ENCODE measurements at places on chromosomes 2 and 18.

DNA sequence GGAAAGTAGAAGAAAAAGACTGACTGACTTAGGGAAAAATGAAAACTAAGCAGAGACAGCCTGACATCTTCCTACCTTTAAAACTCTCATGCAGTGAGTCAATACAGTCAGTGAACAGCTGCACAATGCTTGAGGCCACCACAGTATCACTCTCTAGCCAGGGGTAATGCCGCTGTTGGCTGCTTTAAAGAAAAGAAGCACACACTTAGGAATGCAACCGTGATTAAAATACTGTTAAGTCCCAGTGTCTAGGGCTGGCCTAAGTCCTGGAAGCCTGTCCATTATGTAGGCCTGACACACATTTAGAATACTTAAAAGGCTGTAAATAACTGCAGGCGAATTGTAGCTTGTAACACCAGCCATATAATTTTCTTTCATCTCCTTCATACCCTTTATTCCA, 50.7 kb downstream of the SIGLEC15 start:
- no peak for DNase-seq

DNA sequence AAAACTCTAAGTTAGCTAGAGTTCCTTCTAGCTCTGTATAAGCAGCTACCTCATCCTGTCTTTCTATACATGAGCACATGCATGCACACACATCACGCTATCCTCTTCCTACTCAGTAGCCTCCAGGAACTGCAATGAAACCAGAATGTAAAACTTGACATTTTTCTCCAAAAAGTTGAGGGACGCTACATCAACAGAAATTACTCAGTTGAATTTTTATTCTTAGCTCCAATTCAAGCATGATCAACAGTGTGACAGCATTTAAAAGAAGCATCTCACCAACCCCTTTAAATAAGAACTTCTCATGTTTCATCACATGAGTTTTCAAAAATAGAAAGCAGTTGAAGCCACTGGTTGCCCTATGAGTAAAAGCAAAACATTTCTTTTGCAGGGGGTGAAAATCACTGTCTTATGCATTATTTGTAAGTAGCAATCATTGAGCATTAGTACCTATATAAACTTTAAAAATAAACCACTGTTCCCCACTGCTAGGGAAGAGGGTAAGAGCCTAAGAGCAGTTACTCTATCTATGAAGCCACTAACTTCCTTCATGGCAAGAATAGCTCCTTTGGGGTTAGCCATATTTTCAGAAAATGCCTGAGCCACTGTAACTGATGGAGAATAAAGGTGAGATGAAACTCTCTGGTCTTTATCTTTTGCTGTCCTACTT, 77.9 kb upstream of the ARL5A start:
- DNase-seq: no peak

GRCh38 chr18:21064347-21064746, 47.3 kb downstream of the ROCK1 start:
- no peak for DNase-seq

- DNase-seq: no peak
These were observed 331.0 kb downstream of the METTL4 start for GRCh38 chr18:2240311-2240705.

- peak; percentile 28 for DNase-seq
These were observed 199.9 kb downstream of the BCL2 start for GRCh38 chr18:63119647-63120046.

DNA sequence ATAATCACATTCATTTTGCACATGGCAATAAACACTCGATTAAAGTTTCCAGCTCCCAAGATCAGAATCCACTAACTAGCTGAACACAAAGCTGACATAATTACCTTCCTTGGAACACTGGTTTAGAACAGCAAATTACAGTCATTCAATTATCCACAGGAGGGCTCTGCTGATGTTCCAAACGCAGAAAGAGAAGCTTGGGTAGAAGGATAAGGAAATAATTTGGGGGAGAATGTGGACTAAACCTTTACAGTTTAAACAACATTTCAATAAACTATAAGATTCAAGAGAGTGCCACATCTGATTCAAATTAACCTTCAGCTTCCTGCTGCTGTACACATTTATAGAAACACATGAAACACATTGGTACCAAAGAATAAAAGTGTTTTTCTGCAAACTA, 67.8 kb upstream of the ARL4C start:
- DNase-seq: no peak

- DNase-seq: no peak
These were observed 36.8 kb upstream of the GPD2 start for GRCh38 chr2:156399224-156399949.

GRCh38 chr2:9554921-9555296, 721 bp downstream of the ADAM17 start:
- peak; percentile 32 for DNase-seq

DNA sequence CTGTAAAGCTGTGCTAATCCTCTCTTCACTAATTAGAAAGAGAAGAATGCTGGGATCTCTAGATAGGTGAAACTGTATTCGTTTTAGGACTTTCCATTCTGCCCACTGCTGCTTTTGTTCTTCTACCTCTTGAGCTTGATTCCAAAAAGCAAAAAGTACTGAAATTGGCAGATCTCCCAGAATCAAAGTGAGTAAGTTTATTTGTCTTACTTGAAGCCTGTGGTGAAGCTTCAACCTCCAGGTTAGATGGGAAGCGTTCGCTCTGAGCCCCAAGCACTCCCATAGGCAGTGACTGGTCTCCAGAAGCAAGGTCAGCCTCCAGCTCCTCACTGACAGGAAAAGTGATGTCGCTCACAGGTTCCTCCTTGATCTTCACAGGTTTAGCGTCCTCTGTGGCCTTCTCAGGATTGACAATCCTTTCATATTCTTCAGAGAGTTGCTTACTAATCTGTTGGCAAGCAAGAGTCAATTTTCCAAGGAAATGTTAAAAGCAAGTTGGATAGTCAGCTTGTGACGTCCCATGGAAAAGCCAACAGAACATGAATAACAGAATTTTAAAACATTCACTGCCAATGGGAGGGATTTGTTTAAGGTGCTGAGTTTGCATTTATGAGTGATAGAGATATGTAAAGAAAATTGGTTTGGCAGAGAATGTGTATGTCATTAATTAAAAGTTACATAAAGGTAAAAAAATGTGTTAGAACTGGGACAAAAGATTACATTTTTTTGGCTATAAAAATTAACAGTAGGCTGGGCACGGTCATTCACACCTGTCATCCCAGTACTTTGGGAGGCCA, 8.1 kb downstream of the SUPT7L start:
- DNase-seq: no peak

GRCh38 chr2:44940049-44940494, 1.4 kb upstream of the SIX3 start:
- DNase-seq: no peak

DNA sequence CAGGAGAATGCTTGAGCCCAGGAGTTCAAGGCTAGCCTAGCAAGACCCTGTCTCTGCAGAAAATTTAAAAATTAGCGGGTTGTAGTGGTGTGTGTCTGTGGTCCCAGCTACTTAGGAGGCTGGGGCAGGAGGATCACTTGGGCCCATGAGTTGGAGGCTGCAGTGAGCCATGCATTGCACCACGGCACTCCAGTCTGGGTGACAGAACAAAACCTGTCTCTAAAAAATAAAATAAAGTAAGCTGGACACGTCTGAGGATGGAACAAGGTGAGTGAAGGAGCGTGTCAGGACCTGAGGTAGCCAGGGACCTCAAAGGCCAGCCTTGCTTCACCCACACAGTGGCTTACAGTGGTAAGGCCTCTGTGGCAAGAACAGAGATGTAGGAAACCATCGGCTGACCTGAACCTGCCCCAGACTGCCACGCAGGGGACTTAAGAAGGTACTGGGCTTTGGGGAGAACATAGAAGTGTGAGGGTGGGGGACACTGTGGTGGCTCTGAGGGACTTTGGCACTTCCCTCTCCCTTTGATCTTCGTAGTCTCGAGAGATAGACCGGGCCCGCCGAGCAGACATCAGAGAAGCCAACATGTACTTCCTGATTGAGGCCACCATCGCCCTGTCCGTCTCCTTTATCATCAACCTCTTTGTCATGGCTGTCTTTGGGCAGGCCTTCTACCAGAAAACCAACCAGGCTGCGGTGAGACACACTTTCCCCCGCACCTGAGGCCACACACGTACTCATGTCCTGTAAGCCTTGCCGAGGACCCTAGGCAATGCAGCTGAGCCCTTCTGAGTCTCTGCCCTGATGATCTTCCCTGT, 7.5 kb downstream of the SLC11A1 start:
- no peak for DNase-seq

DNA sequence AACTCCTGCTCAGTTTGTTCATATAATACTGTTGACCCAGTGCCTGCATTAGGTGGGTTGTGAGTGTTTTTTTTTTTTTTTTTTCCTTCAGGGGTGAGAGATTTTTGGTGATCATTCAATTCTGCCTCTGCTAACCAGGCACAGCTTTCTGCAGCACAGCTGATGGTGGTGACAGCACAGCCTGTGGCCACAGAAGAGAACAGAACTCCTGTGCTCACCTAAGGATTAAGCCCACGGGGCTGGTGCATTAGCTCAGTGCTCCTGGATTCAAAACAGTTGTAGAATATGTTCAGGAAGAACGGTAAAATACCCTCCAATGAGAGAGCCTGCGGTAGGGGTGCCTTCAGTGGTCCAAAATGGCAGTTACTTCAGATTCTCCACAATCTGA, 42.0 kb downstream of the PKP4 start:
- DNase-seq: no peak

DNA sequence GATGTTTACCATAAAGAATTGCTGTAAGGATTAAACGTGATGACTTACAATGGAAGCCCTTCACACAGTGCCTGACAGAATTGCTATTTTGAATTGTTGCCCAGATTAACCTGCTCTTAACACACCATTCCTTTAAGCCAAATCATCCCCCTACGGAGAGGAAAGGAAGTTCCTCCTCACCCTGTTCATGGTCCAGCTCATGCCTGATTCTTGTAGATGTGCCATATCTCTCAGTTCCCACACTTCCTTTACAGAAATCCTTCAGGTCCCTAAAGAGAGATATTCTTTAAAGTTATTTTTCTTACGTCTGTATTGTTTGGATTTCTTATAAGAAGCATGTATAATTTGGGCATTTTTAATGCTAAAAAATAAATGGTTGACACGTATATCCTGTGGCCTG, 127.5 kb upstream of the DAPL1 start:
- DNase-seq: no peak

DNA sequence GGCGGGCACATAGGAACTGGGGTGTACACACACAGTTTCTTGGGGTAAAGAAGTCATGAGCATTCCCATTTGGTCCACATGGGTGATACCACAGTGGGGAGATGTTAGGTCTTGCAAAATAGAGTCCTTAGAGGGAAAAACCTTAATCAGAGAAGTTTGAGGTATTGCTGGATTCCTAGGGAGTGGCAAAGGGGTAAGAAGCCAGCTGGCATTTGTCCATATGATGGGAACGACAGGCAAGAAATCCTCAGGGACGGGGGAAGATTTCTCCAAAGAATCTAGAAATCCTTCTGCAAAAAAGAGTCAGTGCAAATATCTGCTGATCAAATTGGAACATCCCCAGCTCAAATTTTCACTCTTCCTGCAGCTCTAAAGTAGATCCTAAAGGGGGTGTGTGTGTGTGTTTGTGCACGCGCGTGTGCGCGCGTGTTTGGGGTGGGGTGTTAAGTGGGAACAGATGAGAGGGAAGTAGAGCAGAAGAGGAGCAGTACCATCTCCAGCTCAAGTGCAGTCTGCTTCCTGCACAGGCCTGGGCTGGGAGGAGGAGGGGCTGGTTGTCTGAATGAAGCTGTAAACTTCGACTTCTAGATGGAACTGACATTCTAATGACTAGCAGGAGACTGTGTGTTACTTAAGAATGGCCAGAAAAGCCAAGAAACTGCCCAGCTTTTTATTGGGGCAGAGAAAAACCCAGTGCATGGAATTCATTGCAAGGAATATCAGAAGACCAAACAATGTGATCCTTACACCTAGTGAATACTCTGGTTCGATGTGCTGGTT, 168.0 kb downstream of the SPP2 start:
- DNase-seq: no peak

DNA sequence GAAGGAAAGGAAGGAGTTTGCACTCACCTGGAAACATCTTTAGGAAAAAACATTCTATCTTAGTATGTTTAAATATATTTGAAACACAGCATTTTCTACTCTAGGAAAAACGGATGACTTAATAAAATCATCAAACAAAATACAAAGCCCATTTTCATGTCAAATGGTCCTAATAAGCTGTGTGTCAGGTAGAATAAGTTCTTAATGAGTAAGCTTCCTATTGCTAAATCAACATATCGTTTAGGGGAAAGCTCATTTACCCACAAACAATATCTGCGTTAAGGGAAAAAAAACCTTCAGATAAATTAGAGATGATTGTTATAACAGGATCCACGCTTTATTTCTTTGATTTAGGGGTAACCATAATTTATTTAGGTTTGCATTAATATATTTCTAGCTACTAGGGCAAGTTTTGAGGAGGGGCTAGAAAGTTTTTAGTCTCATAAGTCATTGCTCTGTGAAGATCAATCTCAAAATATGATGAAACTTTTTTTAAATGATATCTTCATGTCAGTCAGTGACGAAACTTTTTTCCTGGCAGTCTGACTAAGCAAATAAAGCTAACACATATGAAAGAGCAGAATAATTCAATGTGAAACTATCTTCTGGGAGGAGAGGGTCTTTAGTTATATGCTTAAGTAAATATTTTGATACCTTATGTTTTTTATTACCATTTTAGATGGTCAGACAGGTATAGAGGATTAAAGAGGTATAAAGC, 147.1 kb downstream of the WDSUB1 start:
- no peak for DNase-seq

DNA sequence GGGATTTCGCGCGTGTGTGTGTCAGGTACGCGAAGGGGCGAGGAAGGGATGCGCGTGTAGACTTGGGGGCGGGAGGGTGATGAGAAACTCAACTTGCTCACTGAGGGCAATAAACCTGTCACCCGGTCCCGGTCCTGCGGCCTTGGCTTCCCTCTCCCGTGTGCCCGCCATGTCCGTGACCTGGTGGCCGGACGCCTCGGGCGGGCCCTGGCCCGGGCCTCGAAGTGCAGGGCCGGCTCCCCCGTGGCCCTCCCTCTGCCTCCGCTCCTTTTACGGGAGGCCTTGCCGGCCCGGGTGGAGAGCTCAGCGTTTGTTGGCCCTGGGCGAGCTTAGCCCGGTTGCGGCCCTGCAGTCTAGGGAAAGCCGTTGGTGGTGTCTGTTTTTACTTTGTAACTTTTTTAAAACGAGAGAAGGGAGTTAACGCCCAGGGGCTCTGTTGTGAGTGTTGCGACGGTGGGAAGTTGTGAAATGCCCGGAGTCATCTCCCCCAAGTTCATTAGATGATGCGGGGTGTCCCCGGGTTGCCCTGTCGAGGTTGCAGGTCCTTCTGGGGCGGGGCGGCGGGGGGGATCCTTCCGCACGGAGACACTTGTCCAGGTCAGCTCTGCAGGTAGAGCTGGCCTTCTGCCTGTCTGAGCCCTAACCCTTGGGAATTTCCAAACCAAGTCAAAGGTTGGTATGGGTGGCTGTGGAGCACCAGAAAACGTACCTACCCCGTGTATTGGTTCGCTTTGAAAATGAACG, 883 bp downstream of the SMCHD1 start:
- peak; percentile 51 for DNase-seq

- no peak for DNase-seq
These were observed 85.9 kb downstream of the CERKL start for GRCh38 chr2:181570833-181571661.

DNA sequence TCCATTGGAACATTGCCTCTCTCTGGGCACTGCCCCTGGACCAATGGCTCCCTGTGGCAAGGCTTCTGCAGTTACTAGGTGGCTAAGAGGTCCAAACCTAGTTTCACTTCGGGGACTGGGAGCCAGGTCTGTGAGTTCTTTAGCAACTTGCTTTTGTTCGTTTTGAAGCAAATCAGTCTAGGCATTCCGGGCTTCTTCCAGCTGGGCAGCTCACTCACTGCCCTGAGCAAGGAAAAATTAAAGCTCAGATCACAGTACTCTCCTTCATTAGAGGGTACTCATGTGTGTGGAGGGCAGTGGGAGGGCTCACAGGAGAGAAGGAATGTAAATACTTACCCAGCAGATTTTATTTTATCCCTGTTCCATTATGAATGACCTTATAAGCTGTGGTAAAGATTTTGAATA, 80.3 kb downstream of the SPP2 start:
- DNase-seq: no peak

All from CD4-positive, alpha-beta T cell treated with Interleukin-2 at 100 ng/mL for 4 hours (primary cell).